ENCODE measurements at places on chromosomes 12 and 14.

GRCh38 chr12:2101771-2102170, 49.0 kb downstream of the CACNA1C start:
- DNase-seq, result no peak

- DNase-seq, result no peak
These were observed 95.2 kb upstream of the TBX3 start for GRCh38 chr12:114779186-114779585.

DNA sequence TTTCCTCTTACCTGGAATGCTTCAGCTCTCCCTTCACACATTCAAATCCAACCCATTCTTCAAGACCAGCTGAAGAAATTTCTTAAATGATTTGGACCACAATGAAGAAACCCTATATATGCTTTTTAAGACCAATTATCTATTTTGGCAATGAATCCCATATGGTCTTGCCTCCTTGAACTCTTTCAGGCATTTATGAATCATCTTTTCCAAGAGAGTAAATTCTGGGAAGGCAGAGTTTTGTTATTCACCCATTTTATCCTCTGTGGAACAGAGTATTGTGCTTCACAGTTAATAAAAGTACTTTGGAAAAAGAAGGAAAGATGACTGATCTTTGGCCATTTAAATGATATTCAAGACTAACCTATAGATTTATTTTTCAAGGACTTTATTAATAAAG, 14.0 kb downstream of the GIT2 start:
- no peak for DNase-seq

DNA sequence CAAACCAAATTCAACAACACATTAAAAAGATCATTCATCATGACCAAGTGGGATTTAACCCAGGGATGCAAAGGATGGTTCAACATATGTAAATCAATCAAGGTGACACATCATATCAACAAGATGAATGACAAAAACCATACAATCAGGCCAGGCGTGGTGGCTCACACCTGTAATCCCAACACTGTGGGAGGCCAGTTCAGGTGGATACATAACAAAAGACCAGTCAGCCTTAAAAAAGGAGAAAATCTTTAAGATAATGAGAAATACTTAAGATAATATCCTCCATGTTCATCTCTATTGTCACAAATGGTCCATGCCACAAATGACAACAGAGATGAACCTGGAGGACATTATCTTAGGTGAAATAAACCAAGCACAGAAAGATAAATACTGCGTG, 12.4 kb downstream of the L2HGDH start:
- DNase-seq, result no peak

DNA sequence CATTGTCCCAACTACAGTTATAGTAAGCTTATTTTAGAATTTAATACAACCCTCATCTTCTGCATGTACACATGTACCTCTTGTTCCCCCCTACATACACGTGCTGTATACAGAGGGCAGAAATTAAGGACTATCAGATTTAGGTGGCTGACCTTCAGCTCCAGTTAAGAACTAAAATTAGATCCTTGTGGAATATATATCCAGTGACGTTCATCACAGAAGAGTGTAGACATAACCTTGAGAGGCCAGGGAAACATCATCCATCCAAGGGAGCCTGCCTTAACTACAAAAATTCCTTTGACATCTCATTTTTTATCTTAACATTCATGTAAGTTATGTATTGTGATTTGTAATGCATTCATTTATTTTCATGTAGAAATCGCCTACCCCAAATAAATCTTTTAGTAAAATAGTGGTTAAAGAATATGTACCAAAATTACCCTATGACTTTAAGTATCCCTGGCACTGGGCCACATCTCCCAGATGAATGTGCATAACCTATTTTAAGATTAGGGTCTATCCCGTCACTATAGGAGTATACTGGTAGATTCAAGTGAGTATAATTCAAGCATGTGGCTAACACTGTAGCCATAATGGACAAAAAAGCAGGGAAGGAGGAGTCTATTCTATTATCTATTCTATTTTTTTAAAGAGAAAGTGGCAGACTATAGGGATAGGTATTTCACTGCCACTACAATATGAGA, 27.5 kb downstream of the RIC8B start:
- DNase-seq, result no peak

- no peak for DNase-seq
These were observed 55.9 kb upstream of the SEL1L start for GRCh38 chr14:81589381-81590065.

DNA sequence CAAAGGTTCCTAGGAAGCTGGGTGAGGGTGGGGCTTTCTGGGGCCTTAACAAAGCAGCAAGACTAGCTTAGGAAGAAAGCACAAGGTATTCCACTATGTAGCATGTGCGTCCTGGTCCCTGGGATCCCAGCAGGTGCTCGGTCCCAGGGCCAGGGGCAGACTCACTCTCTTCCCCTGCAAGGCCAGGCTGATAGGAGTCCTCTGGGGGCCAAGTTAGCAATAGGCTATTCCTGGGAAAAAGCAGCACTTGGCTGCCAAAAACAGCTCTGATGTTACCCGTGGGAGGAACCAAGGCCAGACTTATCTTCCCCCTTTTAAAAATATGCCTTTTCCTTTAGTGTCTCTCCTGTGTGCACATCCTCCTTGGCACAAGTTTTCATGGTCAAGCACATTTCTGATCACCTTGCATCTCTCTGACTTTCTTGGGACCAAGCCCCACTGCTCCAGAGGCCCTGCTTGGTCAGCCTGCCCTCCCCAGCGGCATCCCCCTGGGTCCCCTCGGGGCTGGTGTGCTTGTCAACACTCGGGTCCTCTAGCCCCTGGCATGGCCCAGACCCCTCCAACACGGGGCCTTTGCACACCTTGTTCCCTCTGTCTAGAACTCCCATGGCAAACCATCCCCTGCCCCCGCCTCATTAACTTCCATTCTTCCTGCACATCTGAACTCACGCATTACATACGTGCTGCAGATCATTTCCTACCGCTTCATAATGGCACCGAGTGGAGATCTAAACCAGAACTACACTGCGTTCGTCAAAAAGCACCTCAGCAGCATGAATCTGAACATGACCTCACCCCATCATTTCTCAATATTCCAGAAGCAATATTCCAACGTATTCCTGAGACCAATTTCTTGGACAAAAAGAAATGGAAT, 21.9 kb downstream of the CCDC92 start:
- DNase-seq, result no peak

DNA sequence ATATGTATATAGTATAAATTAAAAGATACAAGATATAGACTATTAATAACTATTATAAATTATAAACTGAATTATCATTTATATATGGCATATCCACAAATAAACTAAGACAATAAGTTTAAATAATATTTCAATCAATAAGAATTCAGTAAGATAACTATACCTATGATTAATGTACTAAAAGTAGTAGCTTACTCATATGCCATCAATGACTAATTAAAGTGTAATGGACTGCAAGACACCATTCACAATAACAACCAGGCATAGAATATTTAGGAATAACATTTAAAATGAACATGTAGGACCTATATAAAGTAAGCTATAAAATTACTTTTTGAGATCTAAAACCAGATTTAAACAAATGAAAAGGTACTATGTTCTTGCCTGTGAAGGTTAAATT, 18.8 kb downstream of the KCNC2 start:
- DNase-seq, result no peak

GRCh38 chr14:98293576-98293975, 978.4 kb downstream of the BCL11B start:
- DNase-seq, result no peak

DNA sequence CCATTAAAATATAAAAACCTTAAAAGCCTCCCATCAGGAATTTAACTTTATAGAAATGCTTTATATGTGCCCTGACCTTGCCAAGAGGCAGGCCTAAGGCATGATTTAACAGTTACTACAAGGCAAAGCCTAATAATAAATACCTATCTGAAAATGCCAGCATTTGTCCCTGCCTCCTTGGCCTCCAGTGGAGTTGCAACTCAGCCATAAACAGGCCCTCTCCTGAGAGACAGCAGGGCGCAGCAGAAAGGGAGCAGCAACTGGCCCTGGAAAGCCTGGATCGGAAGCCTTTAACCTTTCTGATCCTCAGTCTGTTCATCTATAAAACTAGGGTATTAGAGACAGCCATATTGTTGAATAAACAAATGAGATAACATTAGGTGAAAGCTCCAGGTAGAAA, 324.4 kb downstream of the PAWR start:
- no peak for DNase-seq

GRCh38 chr12:8077207-8077606, 4.9 kb upstream of the NECAP1 start:
- DNase-seq, result no peak

DNA sequence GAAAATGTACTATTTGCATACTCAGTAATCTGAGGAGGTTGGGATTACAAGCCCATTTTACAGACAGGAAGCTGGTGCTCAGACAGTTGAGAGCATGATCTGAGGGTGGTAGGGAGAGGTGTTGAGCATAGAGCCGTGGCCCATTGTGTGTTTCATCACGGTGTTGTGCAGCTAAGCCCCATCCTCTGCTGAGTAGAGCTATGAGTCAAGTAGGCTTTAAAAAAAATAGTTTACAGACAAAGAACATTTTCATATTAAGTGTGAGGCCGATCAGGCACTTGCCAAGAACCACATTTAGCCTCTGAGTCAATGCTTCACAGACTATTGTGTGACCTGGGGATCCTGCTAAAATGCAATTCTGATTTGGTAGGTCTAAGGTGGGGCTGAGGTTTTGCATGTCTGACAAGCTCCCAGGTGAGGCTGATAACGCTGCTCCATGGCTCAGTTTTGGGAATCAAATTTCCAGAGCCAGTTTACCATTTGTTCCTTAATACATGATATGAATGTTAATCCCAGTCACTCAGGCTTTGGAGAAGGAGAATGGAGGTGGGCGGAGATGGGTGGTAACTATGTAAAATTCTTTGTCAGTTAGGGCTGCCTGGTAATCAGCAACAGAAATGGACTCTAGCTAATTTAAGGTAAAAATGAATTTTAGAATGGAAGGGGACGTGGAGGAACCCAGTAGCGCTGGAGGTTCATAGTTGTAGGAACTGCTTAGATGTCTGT, 22.2 kb downstream of the ZNF664 start:
- no peak for DNase-seq

DNA sequence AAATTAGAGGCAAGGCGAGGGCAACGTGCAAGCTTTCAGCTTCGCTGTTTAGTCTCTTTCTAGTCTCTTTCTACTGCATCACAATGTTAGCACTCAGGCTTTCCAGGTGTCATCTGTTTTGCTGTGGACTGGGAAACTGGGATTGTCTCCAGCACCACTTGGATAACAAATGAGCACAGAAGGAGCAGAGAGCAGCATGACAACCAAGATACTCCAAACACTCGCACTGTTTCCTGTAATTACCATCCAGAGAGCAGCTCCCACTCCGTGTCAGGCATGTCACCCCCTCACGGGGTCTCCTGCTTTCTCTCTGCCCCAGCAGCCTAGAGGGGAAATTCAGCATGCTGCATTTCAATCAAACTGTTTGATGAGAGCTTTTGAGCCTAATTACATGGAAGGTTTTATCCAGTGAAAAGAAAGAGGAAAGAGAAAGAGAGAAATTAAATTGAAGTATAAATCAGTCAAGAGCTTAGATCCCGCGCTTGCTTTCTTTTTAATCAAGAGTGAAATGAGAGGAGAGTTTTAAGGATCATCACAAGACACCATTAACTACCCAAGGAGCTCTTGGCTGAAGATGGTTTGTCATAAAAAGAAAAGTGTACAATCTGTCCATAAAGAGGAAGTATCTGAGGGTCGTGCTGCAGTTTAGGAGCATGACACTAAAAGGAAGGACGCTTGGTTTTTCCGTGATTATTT, 917.7 kb downstream of the DIO2 start:
- DNase-seq, result no peak

DNA sequence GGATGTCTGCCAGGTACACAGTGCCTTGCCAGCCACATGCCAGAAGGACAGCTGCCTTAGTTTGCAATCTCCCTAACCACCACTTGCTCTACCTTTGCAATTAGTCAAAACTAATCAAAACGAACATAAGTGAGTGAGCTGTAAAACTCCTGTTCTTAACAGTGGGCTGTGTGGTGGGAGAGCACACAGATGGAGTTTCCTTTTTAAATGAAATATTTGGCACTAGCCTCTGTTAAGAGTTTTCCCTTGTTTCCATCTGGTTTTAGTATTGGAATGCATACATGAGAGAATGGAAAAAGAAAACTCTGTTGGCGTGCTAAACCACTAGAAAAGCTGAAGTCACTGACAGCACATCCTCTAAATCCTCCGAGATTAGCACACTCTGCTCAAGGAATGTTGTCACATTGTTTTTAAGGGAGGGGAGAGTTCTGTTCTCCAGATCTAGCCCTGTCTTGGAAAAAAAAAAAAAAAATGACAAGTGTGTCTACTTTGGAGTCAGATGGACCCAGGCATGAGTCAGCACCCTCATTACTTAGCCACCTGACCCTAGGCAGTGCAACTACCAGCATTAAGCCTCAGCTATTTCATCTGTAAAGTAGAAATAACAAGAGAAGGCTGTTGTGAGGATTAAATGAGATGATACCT, 83.9 kb downstream of the STXBP6 start:
- no peak for DNase-seq

DNA sequence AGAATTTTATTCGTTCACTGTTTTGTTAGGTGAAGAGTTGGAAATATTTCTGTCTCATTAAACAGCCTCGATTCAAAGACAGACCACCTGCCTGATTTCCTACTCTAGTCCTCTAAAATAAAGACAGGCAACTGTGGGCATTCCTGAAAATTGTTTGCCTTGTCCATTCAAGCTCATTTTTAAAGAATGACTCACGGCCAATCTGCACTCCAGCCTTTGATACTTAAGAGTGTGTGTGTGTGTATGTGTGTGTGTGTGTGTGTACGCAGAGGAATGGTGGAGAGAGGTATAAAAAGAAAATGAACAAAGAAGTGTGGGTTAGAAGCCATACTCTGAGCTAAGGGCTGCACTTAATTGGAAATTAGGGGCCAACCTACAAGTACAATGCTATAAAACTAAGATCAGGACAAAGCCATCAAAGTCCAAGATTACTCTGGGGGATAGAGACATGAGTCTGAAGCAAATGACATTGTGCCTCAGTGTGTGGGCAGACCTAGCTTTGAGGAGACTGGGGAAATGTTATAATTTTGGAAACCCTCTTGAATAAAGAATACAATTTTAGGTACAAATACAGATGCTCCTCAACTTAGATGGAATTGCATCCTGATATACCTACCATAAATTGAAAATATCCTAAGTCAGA, 45.6 kb upstream of the SOCS2 start:
- no peak for DNase-seq

DNA sequence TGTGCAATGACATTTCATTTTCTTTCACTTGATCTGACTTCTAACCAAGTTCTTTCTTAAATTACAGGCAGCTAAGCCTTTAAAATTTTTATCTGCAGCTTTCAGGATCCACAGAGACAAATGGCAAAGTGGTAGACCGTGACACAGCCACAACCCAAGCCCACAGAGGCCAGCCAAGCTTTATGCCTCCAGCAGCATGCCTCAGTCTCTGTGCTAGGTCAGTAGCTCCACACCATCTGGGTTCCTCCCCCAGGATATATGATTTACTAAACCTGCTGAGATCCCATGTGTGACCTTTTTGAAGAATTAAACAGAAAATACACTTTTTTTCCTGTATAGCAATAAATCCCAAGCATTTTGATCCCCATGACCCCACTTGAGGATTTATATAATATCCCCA, 290.4 kb upstream of the CAND1 start:
- no peak for DNase-seq

All from activated CD4-positive, alpha-beta T cell treated with anti-CD3 and anti-CD28 coated beads, Interleukin-2, amount 50 U/mL, for 24 hours (primary cell).